Activated CD4-positive, alpha-beta T cell treated with anti-CD3 and anti-CD28 coated beads for 1 hour (primary cell): ENCODE measurements at places on chromosomes 6 and 20.

DNA sequence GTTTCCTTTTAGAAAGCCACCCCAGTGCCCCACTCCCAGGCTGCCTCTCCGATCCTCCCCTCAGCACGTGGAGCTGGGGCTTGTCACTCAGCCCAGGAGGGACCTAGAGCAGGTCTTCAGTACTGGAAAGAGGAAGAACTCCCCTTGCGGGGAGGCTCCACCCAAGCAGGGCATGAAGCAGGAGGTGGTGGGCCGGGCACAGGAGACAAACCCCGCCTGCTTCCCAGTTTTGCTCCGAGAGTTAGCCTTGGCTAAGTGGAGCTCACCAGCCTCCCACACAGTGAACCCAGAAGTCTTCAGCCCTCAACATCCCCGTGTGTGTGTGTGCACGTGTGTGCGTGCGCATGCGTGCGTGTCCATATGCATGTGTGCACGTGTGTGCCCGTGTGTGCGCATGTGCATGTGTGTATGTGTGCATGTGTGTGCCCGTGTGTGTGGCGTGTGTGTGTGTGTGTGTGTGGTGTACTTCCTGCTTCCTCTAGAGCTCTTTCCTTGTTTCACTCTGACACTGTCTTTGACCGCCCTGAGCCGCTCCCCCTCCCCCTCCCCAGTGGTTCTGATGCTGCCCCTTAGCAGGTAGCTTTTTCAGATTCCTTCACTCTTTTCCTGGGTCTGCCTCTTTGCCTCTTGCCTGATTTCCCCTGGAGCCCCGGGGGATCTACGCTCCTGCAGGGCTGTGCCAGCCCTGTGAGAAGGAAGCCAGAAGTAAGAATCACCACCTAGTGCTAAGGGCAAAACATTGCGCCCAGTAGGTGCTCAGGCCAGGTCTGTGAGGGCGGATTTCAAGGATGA, 239.8 kb downstream of the CDC5L start:
- DNase-seq: no peak

DNA sequence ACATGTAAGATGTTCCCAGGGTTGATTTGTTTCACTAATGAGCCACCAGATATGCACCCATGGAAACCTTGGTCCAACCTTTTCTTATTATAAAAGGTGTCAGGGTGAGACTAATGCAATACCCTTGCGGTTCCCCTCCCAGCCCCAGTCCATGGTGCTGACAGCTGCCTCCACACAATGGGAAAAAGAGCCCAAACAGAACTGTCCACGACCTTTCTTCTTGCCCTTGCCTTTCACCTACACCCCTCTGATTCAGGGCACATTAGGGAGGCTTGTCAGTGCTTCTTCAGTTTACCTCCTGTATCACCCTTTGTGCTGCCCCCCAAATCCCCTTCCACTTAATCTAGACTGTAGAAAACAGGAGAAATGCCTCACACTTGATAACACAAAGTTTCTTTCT, 352.7 kb upstream of the CDH4 start:
- DNase-seq: no peak

DNA sequence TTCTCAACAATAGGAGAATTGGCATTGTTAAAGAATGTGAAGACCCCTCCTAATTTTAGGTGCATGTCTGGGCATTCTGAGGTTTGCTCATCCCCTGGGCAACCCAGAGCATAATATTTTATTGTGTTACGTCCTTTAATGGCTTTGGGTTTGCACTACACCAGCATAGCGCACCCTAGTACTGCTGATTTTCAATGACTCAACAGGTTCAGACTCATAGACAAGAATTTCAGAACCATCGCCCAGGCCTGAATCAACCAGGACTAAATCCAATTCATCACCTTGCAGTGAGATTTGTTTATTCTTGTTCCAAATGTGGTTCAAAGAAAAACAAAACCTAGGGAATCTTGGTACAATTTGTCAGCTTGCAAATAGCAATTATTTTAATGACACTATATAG, 137.8 kb upstream of the PHACTR1 start:
- DNase-seq: no peak

GRCh38 chr6:44732243-44732642, 344.7 kb downstream of the CDC5L start:
- no peak for DNase-seq

DNA sequence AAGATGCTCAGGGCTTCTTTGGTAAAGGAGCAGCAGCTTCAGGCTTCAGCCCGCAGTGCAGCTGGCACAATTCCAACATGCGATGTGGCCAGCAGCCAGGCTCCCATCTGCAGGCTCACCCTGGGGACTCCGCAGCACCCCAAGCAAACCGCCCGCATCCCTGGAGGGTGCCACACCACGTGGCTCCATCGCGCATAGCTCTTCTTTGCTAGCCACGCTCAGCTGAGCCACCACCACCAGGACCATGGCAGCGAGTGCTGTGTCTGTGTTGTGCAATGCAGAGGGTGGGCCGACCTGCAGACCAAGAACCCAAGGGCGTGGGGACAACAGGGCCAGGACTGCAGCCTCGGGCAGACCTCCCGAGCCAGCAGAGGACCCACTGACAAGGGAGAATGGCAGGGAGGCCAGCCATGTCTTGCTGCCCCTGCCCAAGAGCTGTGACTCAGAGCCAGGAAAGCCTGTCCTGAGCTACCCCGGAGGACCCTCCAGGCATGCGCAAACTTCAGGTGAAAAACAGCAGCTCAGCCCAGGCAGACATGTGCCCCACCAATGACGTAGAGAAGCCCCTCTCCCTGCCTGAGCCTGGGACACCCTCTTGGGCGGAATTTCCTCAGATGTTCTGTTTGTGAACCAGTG, 87.8 kb downstream of the GINS1 start:
- DNase-seq: no peak

- DNase-seq: no peak
Observed at GRCh38 chr20:32231847-32232246, 24.2 kb downstream of the POFUT1 start.

DNA sequence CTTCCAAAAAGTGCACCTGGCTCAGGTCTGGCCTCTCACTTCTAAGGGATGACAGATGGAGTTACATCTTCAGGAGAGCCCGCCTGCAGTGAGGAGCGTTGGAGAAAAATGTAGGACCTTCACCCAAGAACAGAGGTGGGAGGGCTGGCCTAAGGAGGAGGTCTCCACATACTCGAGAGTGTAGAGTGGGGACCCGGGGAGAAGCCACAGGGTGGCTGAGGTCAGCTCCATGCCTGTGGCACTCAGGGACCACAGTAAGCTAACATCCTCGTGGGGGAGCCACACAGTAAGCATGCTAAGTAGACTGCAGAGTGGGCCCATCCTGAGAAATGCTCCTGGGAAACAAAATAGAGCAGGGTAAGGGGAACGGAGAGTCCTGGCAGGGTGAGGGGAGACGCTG, 24.0 kb downstream of the AAR2 start:
- DNase-seq: no peak

GRCh38 chr6:40124924-40125323, 190.7 kb upstream of the MOCS1 start:
- DNase-seq: no peak

DNA sequence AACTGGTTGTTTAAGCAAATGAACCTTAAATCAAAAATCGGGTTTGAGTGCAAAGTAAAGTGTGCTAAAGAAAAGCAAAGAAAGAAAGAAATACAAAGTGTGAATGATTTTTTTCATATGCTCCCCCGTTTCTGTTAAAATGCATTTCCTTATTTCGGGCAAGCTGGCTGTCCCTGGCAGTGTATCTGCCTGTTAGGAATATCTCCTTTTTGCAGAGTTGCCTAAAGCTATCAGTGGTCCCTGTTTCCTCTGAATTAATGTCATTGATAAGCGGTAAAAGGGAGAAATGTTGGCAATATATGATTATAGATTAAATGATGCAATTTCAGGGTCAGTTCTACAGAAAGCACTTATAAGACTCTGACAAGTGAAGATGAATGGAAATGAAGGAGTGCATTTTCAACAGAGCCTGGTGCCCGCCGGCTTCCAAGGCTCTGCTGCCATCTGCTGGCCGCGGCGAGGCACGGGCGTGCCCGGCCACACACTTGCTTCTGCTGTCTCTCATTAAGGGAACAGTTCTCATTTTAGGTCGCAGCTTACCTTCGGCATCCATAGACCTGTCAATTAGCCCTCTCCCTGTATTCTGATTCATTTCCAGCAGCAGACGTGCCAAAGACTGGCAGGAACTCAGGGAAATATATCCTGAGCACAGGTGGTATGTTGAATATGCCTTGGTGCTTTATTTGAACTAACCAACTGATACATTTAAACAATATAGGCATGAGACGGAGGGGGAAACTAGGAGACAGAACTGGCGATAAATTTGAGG, 381.9 kb downstream of the C6orf118 start:
- DNase-seq: peak; percentile 21

GRCh38 chr6:129651291-129651691, 58.7 kb downstream of the ARHGAP18 start:
- DNase-seq: no peak

GRCh38 chr6:123533862-123534648, 102.7 kb downstream of the TRDN start:
- no peak for DNase-seq

GRCh38 chr6:99254616-99255550, 94.6 kb downstream of the FAXC start:
- no peak for DNase-seq

DNA sequence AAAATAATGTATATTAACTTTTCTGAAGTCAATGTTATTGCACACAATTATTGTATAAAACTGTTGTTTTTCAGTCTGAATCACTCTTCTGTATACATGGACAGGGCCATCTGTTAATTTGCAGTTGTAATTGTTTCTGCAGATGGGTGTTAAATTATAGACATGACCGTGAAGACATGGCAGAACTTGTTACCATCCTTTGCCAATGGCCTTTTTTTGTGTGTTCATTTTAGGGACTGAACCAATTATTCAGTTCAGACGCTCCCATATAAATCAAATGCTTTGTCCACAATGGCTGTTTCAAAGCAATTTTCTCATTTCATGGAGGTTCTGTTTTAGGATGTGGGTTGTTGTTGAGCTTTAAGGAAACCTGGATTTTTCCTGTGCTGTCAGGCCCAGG, 533.7 kb downstream of the DOK5 start:
- no peak for DNase-seq

GRCh38 chr20:50471231-50471630, 39.0 kb upstream of the PTPN1 start:
- no peak for DNase-seq

GRCh38 chr6:161273274-161273751, 548 bp downstream of the AGPAT4 start:
- peak; percentile 16 for DNase-seq

DNA sequence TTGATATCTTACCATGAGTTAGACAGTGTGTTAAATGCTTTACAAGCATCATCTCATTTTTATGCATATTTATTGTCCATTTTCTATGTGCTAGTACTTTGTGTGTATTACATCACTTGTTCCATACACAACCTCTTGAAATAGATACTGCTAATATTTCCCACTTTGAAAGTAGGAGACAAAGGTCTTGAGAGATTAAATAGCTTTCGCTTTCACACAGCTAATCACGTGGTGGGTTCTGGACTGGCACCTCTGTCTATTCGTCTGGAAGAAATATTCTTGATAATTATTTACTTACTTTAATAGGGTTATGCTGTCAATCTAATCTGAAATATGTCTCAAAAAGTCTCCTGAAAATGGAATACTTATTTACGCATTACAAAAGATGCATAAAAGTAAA, 30.2 kb downstream of the EPHA7 start:
- no peak for DNase-seq

- no peak for DNase-seq
Observed at GRCh38 chr6:90241229-90241880, 55.3 kb downstream of the BACH2 start.

DNA sequence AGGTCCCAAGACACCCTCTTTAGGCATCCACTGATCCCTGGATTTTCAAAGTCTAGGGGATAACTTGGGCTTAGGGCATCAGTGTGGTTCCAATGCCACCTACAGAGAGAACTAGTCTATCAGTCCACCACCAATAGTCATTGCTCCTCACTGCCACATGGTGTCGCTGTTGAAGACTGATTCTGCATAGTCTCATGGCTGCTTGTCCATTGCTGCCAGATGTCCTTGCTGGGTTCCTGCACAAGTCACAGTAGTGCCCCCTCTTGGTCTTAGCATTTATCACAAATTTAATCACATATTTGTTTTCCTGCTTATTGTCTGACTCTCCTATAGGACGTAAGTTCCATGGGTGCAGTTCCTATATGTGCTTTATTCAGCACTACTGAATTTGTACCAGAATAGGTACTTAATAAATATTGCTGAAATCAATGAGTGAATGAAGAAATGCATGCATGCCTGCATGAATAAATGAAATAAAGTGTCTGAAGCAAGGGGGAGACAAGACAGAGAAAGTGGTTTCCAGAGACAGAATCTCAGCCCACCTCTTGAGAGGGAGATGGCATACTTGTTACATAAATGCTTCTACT, 45.9 kb upstream of the RALY start:
- DNase-seq: no peak

DNA sequence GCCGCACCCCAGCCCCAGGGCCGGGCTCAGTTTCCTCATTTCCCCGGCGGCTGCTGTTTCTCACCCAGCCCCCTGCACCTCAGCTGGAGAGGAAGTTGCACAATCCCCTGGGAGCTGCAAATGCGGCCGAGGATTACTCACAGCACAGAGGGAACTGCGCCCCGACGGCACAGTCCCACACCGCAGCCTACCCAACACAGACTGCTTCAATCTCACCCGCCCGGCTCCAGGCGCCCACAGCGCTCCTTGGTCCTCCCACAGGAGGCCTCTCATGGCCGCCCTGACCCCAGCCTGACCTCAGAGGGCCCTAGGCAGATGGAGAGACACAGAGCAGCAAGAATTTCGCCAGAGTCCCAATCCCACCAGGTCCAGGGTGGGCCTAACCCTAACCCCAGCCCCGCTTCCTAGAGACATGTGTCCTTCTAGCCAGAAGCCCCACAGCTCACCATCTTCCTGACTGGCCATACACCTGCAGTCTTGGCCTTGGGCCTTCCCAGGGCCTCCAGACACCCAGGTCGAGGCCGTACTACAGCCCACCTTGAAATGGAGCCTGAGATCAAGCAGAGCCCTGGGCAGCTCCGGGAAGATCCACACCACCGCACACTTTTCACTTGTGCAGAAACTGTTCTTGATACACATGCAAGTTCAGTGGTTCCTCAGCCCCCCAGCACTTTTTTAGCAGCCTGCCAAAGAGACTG, 11.7 kb downstream of the TFEB start:
- DNase-seq: no peak

GRCh38 chr6:27758491-27758890, 153.7 kb downstream of the OR2B2 start:
- no peak for DNase-seq

DNA sequence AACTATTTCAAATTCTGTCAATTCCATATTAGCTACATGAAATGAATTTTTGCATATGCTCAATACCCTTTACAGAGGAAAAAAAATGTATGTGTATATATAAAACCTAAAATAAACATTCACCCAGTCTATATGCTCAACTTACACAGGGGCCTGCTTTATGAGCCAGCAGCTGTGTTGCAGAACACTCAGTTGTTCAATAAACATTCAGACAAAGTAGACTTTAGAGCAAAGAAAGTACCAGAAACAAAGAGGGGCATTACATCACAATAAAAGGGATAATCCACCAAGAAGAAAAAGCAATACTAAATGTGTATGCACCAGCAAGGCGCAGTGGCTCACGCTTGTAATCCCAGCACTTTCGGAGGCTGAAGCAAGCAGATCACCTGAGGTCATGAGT, 9.5 kb downstream of the COQ3 start:
- DNase-seq: no peak

- DNase-seq: no peak
Observed at GRCh38 chr6:9007027-9007426, 571.7 kb upstream of the SLC35B3 start.

GRCh38 chr6:4820704-4821276, 44.6 kb downstream of the CDYL start:
- no peak for DNase-seq
